ENCODE measurements at places on chromosomes 13 and 19.

- DNase-seq = no peak
Observed at GRCh38 chr13:83549671-83550070, 332.6 kb downstream of the SLITRK1 start.

DNA sequence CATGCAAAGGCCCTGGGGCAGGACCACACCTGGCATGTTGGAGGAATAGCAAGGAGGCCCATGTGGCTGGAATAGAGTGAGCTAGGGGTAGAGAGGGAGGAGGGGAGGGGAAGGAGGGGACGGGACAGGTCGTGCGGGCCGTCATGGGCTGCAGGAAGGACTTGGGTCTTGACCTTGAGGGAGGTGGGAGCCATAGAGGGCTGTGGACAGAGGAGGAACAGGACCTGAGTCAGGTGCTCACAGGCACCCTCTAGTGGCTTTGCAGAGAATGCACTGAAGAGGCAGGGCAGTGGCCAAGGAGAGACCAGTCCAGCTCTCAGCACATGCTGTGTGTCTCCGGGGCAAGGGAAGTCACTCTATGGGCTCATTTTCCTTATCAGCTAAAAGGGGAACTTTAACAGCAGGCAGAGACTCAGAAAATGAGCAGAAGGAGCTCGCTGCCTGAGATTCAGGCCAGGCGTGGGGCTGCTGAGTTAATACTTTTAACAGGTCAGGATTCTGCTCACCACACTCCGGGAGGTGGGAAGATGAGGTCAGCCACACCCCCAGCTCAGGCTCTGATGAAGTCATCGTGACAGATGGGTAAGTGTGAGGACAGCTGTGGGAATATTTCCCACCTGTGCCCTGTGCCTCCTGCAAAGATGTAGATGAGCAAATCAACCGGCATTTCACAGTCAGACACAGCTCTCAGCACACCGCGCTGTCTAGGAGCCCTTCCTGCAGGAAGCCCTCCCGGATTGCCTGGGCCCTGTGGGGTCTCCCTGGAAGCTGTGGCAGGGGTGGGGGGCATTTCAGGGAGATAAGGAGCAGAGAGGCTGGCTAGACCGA, 6.0 kb upstream of the TNFAIP8L1 start:
- peak; percentile 56 for DNase-seq

DNA sequence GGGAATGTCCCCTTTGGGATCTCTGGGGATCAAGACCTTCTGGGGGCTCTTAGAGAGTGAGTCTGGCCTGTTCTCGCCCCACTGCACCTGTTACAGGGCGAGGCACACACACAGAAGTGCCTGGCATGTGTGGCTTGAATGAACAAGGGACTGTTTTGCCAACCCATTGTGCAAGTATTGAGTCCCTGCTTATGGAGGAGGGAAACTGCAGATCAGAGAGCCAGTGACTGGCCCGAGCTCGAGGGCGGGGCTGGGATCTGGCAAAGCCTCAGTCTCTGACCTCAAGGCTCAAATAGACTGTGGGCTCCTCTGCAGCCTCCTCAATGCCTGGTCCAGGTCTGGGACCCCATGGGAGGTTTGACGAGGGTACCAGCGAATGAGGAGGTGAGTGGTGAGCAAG, 5.5 kb downstream of the RAVER1 start:
- no peak for DNase-seq

- no peak for DNase-seq
Observed at GRCh38 chr19:2320049-2320448, 8.3 kb downstream of the LSM7 start.

DNA sequence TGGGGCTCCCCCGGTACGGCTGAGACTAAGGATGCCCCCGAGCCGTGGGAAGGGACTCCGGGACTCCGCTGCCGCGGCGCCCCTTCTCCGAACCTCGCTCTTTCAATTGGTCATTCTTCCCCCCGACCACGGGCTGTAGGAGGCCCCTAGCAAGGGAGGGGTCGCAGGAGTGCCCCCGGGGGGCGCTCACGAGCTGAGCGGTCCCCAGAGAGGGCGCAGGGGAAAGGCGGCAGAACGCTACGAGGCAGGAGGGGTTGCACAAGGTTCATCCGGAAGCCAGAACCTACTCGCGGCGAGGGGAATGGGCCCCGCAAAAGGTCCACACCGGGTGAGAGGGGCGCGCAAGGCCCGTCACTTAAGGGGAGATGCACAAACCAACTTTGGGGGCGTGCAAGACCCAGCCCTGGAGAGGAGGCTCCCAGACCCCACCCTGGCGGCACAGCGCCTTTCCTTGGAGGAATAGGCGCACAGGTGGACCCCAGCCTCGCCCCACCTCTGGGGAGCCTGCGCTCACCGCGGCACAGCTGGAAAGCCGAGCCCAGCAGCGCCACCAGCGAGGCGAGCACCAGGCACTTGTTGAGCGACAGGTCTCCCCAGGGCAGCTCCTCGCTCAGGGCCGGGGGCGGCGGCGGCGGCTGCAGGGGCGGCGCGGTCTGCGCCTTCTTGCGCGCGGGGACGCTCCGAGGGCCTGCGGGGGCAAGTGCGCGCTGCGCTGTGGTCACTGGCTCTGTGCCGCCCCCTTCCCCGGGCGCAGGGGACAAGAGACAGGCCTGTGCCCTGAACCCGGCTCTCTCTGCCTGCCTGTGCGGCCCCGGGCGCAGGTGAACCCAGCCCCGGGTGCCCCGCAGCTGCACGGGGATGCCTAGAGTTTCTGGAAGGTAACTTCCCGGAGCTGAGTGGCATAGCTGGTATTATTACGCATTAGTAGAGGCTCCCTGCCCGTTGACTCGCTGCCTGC, 2.8 kb downstream of the JSRP1 start:
- DNase-seq = no peak

DNA sequence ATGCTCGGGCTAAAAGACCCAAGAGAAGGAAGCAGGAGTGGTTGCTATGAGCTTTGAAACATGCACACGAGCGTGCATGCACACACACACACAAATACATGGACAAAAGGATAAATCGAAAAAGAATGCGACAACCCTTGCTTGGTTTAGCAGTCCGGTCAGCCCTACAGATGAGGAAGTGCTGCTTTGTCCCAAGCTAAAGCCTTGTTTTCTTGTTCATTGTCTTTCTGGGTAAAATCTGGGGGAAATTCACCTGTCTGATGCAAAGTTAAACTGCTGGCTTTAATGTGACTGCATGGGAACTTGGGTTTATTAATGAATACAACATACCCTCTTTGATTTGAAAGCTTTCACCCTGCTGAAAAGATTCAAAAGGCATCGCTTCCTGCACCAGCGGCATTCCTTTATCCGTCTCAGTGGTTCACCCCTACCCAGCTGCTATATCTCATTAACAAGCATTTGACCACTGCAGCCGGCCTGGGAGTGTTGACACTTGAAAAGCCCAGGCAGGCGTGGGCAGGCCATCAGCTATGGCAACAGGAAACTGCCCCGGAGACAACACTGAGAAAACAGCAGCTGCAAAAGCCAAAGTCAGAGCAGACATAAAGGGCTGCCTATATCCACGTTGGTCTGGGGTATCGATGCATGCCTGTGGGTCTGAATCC, 301.7 kb downstream of the NDFIP2 start:
- DNase-seq = peak; percentile 10

DNA sequence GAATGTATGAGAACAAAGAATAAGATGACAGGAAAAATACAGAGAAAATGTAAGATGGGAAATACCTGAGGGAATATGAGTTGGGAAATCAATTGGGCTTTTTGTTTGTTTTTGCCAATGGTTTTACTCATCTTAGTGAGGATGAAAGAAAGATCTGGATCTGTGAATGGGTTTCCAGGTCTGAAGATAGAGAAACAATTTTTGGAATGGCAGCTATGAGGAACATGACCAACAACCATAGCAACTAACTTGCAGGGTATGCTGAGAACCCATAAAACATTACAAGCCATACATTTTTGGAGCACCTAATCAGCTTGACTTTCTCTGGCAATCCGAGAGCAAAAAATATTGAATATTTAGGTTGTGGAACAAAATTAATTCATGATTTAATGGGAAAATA, 290.0 kb downstream of the KCTD12 start:
- peak; percentile 6 for DNase-seq

DNA sequence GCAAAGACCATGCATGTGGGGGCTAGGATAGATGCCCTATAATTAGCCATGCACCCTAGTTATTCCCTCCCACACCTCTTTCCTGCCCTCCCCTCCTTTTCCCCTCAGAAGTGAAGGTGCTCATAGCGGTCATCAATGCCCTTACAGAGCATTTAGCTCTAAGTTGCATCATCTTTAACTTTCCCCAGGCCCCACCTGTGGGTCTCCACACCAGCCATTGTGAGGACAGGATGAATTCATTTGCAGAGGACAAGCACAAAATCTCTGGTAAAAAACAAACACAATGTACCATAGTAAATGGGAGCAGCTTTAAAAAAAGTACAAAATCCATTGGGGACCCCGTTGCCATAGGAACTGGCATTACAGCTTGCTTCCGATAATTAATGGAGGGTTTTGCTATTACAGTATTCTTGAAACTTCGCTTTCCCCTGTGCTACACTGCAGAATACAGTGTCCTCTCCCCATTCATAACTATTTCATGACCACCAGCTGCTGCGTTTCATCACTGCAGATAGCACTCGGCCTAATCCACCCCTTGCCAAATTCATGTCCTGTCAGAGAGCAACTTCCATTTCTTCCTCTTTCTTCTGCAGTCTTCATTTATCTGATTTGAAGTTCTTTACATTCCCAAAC, 110.5 kb downstream of the ZDHHC20 start:
- DNase-seq = no peak

GRCh38 chr13:82647540-82647939, 1234.7 kb downstream of the SLITRK1 start:
- DNase-seq = no peak

GRCh38 chr19:14375582-14376291, 5.5 kb upstream of the ADGRE5 start:
- peak; percentile 37 for DNase-seq

GRCh38 chr13:91922969-91923592, 524.7 kb downstream of the GPC5 start:
- DNase-seq = no peak

DNA sequence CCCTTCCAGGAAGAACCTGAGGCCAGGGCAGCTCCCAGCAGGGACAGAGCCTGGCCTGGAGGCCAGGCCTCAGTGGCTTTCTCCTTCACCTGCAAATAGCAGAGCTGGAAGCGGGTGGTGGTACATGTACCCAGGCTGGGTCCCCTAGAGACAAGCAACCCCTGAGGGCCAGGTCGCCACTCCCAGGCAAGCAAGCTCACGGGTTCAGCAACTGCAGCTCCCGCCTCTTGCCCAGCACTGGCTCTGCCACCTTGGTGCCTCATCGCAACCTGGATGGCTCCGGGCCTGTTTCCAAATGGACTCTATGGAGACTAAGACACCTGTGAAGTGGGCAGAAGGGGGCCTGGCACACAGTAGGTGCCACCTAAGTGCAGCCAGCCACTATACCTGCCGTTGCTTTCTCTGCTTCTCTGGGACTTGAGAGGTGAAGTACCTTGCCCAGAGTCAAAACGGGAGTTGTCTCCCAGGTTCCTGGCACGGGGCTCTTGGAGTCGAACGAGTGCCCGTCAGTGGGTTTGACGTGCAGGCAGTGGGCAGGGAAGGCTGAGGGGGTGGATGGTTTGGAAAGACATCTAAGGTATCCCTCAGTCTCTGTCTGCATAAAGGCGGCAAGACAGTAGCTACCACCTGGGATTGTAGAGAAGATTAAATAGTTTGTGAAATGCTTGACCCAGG, 2.4 kb upstream of the PLPP2 start:
- no peak for DNase-seq

DNA sequence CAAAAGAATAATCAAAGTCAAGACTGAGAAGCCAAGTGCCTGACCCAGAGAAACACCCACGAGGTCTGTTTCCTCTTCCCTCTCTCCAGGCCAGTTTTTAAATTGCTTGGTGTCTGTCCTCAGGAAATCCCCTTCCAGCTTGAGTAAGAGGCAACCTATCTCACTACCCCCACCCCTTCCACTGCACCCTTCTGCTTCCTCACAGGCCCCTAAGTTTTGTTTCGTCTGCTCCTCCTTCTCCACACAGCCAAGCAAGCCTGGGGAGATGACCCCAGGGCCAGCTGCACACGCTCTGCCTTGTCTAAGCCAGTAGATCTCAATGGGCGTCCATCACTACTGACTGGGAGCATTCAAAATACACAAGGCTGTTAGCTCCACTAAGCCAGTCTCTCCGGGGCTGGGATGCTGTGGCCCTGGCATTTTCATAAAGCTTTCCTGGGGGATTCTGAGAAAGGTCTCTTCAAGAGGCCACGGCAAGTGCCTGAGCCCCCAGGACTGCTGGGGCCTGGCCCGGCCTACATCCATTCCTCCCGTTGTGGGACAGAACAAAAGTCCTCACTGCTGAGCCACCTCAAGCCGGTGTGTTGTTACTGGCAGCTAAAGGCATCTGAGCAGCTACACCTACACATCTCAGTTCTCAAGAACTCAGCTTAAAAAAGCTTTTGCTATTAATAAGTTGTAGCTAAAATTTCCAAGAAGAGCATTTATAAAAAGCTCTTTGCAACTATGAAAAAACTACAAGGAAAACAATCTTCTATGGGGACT, 14.9 kb upstream of the IL4I1 start:
- DNase-seq = no peak

DNA sequence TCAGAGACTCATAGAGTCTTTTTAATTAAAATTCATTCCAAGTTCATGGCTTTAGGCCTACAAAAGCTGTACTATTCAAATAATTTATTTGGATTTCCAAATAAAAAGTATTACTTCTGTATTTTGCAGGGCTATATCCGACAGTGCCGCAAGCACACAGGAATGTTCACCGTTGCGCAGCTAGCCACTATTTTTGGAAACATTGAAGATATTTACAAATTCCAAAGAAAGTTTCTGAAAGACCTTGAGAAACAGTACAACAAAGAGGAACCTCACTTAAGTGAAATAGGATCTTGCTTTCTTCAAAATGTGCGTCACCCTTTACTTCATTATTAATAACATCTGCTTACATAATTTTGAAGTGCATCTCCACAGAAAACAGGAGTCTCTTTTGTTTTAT, 20.5 kb upstream of the C1QTNF9 start:
- DNase-seq = peak; percentile 51

DNA sequence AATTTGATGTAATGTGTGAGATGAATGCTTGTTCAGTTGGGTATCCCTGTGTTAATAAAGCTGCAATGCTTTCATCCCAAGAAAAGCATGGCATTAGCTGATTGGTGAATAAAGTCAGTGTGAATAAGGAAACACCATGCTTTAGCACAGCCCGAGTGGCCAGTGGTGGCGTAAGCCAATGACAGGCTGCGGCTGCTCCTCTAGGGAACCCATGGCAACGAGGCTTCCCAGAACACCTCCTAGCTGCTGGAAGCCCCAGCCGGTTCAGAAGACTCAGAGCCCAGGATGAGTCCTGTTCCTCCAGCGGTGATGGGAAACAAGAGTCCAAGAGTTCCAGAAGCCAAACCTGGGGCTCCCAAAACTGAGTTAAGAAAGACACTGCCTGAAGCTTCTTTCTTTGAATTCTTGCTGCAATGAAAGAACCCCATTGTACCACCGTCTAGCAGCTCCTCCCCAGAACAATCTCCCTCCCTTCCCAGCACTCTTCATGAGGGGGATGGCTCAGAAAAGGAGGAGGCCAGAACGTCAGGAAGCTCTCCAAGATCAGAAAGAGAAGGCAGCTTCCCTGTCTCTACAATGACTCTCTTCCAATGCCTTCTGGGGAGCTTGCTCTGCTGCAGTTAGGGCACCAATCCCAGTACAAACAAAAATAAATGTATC, 58.2 kb downstream of the TSHZ3 start:
- no peak for DNase-seq

GRCh38 chr13:33176526-33176925, 109.0 kb downstream of the STARD13 start:
- DNase-seq = no peak

- no peak for DNase-seq
Observed at GRCh38 chr13:57918913-57919312, 287.4 kb downstream of the PCDH17 start.

- DNase-seq = no peak
Observed at GRCh38 chr19:55041627-55042343, 3.7 kb upstream of the GP6 start.

- DNase-seq = peak; percentile 30
Observed at GRCh38 chr13:73876323-73876722, 257.9 kb downstream of the KLF12 start.
